ENCODE measurements at places on chromosomes 16 and 17.

GRCh38 chr16:69190598-69190997 lies 3.6 kb downstream of the SNTB2 start:
- no peak for DNase-seq

GRCh38 chr16:58026139-58026704 lies 668 bp downstream of the MMP15 start:
- no peak for DNase-seq

GRCh38 chr17:63364944-63365343 lies 81.2 kb downstream of the CYB561 start:
- no peak for DNase-seq

GRCh38 chr17:55743103-55743679 lies 7.7 kb upstream of the PCTP start:
- no peak for DNase-seq

GRCh38 chr16:9040800-9041412 lies 50.5 kb upstream of the HAPSTR1 start:
- DNase-seq, result no peak

- no peak for DNase-seq
These were observed 11.4 kb downstream of the HOXB4 start for GRCh38 chr17:48566717-48567116.

DNA sequence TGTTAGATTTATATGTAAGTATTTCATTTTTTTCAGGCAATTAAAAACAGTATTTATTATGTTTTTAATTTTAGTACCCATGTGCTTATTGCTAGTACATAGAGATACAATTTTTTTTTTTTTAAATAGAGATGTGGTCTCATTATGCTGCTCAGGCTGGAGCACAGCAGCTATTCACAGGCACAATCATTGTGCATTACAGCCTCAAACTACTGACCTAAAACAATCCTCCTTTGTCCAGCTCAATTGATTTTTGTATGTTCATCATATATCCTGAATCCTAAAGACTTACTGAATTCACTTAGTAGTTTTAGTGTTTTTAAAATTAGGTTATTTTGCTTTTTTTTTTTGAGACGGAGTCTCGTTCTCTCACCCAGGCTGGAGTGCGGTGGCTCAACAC lies 26.3 kb downstream of the SPECC1 start:
- DNase-seq, result no peak

- no peak for DNase-seq
These were observed 1.5 kb downstream of the LIMD2 start for GRCh38 chr17:63698381-63698885.

DNA sequence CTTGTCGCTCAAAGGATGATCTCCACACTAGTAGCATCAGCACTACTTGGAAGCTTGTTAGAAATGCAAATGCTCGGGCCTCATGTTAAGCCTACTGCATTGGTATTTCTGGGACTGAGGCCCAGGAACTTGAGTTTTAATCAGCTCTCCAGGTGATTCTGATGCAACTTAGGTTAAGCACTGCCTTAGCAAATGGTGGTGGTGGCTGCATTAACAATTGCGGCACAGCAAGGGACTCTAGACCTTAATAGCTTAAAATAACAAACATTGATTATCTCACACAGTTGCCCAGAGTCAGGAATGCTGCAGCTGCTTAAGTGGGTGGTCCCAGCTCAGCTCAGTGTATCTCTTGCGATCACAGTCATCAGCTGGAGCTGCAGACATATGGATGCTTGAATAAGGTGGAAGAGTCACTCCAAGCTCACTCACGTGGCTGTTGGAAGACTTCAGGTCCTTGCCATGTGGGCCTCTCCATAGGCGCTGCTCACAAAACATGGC lies 25.8 kb downstream of the HS3ST3A1 start:
- no peak for DNase-seq

DNA sequence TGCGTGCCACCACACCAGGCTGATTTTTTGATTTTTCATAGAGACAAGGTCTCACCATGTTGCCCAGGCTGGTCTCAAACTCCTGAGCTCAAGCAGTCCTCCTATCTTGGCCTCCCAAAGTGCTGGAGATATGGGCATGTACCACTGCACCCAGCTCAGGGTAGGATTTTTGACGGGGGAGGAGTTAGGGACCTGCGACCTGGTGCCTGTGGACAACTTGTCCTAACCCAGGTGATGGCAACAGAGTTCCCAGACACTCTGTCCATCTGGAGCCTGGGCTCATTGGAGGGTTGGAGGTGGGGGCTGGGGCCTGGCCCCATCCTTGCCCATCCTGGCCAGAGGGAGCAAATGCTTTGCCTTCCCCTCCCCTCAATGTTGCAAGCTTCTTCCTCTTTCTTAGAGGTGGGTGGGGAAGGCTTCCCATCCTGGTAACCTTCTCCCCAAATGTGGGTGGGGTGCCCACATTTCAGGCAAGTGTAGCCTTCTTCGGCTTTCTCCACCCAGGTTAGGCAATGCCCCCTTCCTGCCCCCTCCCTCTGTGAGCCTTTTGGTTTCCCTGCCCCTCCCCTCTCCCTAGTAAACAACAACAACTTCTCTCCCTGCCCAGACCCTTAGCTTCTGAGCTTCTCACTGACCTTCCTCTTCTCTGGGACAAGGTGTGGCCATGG lies 24.9 kb downstream of the RARA start:
- DNase-seq, result no peak

DNA sequence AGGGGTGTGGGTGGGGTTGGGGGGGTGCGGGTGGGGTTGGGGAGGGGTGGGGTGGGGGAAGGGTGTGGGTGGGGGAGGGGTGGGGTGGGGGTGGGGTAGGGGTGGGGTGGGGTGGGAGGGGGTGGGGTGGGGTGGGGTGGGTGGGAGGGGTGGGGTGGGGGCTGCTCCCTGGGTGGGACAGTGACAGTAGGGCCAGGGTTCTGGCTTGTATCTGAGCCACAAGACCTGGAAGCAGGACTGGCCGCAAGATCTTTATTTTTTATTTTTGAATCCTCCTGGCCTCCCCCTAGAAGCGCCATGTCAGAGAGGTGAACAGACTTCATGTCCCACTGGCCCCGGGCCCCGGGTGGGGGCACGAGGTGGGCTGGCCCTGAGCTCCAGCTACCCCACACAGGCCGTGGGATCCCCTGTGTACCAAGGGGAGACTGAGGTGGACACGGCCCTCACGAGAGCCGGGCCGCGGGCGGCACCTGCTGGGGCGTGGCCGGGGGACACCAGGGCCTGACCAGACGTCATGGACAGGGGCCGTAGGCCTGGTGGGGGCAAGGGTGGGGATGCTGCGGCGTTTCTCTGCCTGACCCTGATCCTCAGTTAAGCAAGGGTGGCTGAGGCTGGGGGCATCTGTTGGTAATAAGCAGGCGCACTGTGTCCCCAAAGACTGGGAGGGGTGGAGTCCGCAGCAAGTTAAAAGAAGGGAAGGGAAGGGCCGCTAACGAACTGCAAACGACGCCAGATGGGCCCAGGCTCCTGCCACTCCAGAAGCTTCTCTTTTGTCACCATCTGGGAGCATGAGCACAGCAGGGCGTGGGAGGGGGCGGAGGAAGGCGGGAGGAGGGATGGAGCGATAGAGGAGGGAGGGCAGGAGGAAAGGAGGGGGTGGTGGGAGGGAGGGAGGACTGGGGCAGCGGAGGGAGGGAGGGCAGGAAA lies 22.3 kb upstream of the PABPN1L start:
- DNase-seq, result no peak

DNA sequence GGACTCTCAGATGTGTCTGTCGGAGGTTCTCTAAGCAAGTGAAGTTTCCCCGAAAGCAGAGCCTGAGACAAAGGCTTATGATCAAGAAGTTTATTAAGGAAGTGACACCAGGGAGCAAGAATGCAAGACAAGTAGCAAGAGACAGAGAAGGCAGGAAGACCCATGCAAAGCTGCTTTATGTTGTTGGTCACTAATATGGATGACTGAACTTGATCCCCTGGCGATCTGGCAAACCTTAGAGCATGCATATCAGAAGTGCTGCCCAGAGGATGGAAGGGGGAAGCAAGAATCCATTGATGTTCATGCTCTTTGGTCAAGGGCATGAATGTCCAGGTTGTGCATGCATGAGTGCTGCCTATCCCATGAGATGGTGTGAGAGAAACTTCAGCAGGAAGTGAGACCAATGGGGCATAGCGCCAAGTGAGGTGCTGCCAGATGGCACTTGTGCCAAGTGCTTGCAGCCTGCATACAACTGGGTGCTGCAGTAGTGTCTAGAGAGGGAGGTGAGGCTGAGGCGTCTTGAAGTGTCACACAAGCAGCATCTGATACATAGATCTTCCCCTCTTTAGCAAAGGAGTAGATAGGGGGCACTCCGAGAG lies 176.5 kb downstream of the SALL1 start:
- no peak for DNase-seq

DNA sequence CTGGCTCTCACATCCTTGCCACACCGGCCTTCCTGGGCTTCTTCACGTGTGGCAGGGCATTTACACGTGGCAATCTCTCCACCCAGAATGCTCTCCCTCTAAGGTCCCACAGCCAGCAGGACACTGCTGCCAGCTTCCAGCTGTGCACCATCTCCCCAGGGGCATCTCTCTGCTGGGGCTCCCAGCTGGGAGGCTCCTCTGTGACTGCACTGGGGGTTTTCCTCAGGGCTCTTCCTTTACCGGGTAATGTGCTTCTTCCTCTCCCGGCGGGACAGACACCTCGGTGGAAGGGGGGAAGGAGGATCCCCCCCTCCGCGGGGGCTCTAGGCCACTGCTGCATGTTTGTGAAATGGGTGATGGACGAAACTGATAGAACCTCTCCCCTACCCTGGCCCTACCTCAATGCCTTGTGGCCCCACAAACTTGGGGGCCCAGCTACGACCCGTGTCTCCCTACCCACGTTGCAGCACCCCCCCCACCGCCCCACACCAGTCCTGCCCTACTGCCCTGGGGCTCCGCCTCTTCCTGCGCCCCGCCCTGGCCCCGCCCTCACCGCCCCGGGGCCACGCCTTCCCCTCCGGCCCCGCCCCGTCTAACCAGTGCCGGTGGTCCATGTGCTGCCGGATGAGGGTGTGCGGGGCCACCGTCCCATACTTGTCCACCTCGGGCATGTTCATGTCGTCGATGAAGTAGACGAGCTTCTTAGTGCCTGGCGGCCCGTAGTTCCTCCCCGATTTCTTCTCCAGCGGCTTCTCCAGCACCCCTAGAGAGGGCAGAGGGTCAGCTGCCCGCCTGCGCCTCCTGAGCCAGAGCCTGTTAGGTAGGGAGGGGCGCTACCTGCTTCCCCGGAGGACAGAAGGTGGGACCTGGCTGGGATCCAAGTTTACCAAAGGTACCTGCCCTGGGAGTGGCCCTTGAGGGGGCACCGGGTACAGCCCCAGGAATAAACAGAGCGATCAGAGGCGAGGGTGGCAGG lies 92.6 kb downstream of the DNAH17 start:
- peak; percentile 54 for DNase-seq

DNA sequence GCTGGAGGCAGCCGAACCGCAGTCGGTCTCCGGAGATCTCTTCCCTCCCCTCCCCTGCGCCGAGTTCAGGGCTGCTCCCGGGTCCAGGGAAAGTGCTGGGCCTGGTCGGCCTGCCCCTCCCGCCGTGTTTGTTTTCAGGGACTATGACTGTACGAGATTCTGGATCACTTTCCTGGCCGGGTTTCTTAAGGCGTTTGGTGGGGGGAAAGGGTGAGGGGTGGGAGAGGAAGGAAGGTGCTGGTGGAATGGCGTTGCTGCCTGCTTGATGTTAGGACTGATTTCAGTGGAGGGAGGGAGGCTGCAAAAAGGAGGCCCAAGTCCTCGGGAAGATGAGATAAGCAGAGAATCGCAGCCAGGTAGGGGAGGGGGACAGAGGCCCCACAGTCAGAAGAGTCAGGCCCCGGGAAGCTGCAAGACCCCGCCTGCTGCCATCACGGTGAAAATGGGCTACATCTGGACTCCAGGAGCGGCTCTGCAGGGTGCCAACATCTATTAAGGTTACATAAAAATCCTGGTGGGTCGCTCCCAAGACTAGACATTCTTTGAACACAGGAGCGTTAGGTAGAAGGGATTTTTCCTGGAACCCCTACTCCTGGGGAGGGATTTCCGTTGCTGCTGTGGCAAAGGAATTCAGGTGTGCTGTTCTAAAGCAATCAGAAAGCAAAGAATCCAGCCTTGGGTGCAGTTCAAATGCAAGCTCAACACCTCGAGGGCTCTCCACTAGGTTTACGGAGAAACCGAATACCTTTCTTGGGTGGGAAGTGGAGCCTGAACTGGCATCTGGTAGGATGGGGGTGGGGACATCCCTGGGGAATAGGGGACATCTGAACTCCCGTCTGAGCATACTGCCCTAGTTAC lies 1.2 kb downstream of the ARHGAP44 start:
- DNase-seq, result no peak

GRCh38 chr17:56424543-56425044 lies 168.9 kb upstream of the NOG start:
- no peak for DNase-seq

GRCh38 chr16:30785126-30786106 lies 1.6 kb downstream of the ZNF629 start:
- DNase-seq, result no peak

DNA sequence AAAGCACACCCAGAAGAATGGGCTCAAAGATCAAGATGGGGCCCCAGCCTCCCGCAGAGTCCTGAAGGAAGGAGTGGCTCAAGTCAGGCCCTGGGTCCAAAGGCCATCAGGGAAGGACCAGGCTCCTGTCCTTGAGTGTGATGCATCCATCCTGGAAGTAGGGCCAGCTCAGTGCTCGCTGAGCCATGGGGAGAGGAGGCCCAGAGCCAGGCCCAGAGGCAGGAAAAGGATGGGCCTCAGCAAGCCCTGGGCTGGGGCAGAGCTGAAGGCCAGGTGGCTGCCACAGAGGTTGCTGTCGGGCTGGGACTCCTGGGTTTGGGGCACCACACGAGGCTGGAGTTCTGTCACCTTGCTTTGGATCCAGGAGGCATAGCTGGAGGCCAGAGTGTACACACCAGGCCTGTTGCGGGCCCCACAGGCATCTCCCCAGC lies 3.7 kb downstream of the PRSS8 start:
- no peak for DNase-seq

DNA sequence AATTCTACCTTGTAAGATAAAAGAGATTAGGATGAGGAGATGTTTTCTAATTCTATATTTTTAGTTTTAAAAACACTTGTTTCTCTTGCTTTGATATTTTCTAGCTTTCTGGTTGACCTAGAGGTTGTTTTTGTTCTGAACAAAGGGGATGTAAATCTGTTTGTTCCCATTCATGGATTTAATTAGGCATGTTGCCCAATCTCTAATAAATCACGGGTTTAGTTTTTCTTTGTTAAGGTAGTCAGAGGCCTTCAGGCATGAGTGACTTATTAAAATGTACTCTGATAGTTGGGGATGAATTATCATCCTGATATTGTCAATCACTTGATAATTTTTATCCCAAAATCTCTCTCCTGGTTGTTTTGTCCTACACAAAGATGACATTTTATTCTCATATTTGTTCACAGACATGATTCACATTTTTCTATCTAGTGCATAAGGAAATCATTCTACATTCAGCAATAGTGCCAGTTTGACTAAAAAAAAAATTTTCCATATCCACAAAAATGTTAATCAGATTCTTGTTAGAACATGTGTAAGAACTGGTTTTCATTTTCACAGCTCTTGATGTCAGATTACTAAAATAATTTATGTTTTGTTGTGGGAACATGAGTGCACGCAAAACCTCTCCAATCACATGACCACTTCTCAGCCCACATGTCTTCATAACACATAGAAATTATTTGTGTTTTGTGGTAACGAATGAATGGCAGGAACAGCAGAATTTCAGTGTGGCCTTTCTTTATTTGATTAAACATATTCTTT lies 95.7 kb upstream of the AKTIP start:
- DNase-seq, result no peak

- DNase-seq, result no peak
These were observed 250.1 kb upstream of the RPL38 start for GRCh38 chr17:73953206-73954033.

- no peak for DNase-seq
These were observed 28.0 kb downstream of the NXN start for GRCh38 chr17:951325-952132.
